HS-27A (cell line): ENCODE measurements at places on chromosomes 3 and 15.

DNA sequence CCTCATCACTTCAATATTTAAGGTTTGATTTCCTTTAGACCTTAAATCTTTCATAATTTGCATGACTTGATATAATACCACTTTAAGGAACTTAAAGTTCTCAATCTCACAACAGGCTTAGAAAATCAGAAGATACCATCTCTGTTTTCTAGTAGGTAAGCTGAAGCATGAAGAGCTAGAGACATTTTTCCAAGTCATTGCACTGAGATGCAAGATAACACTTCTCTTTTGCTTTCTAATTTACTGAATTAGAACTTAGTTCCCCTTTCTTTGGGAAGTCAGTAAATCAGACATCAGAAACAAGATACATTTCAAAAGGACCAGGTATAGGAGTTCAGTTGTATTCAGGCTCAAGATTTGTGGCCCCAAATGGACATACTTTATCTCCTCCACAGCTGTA is 79.7 kb downstream of the DZIP3 start:
- DNase-seq = no peak

GRCh38 chr15:76330080-76330680 is 6.4 kb upstream of the ISL2 start:
- peak; percentile 50 for DNase-seq

DNA sequence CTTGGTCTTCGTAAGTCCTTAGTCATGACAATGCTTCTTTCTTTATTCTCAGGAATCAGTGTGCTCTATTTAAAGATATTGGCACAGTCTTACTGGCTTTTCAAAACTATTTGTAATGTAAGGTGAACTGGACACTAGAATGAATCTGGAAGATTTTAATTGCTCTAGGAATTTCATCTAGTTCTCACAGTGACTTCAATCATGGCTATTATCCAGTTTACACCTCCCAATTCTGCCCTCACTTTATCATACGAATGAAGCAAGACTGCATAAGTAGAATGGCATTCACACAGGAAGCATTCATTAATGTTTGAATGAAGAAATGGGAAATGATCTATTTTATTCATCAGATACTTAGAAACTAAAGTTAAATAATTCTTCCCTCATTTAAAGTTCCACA is 26.7 kb upstream of the DRD3 start:
- DNase-seq = no peak

DNA sequence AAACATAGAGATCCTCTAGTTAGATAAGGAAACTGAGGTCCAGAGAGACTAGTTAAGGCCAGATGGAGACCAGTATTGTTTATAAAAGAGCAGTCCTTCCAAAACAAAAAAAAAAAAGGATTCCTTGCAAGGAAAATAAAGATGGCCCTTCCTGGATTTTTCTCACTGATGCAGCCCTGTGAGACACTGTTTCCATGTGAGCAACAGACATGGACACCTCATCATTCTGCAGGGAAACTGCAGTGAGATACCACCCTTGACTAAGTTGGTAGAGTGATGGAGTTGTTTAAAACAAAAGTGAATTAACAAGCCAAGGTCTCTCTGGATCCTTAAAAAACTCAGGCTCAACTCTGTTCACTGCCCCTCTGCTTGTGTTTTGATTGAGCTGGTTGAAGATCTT is 65.6 kb upstream of the MYZAP start:
- no peak for DNase-seq

GRCh38 chr3:24937228-24937627 is 442.6 kb upstream of the THRB start:
- DNase-seq = no peak

DNA sequence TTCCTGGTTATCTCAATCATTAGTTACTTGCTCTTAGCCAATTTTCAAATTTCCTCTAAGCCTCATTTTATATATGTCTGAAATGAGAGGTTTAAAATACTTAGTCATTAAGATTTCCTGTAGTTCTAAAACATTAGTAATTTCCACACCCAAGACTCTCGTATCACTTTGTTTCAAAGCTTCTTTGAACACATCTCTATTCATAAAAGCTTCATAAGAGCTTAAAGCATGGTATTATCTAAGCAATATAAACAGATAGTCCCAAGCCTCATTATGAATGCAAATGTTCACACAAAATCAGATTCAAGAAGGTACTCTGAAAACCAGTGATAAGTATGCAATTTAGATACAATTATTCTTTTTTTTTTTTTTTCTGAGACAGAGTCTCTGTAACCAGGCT is 217.0 kb downstream of the FMN1 start:
- no peak for DNase-seq

DNA sequence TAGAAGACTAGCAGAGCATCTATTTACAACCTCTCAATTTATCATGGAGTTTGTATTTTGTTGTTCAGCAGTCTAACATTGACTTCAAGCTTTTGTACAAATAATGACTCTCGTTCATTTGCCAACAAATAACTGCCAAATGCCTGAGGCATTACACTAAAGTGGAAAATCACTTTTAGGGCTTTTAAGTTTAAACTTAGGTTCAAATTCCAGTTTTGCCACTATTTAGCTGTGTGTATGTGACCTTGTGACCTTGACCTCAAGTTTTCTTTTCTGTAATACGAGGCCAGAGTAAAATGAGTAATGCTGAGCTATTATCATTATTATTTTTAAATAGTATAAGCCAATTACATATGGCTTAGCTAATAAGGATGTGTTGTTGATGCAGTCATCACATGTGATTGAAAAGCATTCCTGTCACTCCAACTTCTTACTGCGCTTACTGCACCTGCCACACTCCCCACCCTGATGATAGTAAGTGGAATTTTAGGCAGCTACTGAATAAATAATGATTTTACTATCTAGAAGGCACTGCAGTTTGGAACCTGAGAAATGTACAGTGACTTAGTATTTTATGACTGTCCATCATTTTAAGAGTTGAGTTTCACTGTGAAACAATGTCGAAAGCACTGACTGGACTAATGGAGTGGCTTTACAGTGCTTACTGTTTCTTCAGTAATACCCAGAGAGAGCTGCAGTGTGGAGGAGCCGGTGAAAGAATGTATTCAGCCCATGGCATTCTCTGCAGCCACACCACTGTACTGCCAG is 16.3 kb downstream of the ARL8B start:
- no peak for DNase-seq
